RPMI8226 (cell line): ENCODE measurements at places on chromosomes 12 and 14.
A peak's percentile ranks its signal among the peaks of the same experiment; 100 is the strongest.

DNA sequence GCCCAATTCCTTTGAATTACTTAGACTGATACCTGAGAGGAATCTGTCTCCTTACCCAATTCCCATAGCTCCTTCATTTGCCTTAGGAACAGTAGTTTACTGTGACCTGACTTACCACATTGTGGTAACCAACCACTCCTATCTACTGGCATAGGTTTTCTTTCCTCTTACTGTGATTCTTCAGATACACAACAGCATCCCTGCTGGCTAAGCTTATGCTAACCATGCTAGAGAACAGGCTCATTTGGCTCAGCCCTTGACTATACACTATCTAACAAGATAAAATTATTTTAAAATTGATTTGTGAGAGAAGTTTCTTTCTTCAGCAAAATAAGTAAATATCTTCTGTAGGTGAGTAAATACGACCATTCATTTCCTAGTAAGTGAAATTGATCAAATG, 320.4 kb upstream of the DDHD1 start:
- DNase-seq, result no peak

- DNase-seq, result no peak
Measured at GRCh38 chr12:68967046-68967445, 34.1 kb upstream of the CPM start.

GRCh38 chr12:26135010-26135420, 10.2 kb upstream of the BHLHE41 start:
- peak; percentile 51 for DNase-seq

DNA sequence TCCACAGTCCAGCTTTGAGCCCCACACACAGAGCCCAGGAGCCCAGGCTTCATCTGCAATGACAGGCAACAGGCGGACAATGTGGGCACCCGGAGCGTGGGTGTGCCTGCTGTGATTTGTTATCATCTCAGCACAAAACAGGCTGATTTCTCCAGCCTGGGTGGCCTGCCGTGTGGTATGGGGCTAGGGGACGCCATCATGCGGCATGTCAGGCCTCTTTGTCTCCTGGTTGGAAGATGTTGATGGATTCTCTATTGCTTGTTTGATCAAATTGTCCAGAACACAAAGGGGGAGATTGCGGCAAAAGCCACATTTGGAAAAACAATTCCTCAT, 147.1 kb downstream of the KIF26A start:
- no peak for DNase-seq

GRCh38 chr14:75647640-75648039, 13.0 kb downstream of the ERG28 start:
- no peak for DNase-seq

DNA sequence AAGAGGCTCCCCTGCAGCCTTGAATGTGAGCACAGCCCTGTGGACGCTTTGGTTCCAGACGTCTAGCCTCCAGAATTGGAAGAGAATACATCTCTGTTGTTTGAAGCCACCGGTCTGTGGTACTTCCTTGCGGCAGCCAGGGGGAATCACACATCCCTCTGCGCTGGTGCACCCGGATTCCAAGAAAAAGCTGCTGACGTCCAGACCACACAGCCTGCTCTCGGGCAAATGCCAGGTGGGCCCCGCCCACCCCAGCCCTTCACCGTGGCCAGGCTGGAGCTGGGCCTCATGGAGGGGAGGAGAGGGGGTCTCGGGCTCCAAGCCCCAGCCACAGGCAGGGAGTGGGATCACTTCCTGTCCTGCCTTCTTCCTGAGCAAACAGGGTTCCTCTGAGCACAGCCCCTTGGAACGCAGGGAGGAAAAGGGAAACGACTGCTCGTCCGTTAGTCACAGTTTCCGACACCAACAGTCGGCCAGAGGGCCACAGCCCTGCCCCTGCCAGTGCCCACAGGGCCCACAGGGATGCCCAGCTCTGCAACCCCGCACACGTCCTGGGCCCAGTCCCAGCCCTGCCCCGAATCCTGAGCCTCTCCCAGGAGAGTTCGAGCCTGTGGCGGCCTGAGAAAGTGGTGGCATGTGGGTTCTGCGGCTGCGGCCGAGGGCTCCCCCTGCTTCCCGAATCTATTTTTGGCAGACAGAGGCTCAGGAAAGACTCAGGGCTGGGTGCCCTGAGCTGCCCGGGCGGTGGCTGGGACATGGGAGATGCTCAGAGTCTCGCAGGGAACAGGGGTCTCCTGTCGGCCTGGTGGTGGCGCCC, 85.3 kb downstream of the RFLNA start:
- no peak for DNase-seq

- no peak for DNase-seq
Measured at GRCh38 chr12:62597253-62597652, 130.6 kb downstream of the MON2 start.

DNA sequence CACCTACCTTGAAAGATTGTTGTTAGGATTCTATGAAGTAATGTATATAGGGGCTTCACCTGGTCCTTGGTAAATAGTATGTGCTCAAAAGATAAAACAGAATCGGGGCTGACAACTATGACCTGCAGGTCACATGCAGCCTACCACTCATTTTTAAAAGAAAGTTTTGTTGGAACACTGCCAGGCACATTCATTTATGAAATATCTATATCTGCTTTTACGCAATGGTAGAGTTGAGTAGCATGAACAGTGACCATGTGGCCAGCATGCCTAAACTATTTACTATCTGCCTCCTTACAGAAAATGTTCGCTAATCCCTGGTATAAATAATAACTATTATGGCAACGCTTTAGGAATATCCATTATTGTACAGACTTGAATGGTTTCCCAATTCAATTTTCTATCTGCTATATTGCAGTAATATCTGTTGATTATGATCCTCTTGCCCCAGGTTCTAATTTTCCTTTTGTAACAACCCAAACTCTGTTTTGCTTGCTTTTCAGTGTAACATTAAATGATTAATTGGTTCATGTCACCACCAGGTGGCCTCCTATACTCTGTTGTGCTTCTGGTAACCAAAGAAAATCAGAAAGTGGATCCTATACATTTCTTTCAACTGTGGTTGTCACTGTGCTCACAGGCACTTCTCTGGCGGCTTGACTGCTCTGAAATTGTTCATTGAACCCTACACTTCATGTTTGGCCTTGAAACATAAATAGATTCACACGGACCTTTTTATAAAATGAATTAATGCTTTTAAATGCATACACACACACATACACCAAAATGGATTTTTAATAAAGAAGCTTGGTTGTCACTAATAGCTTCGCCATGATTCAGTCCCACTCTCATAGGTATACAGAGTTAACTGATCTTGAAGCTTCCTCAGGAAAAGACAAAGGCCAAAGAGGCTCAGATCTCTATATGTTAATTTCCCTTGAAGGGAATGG, 227.7 kb upstream of the NPAS3 start:
- peak; percentile 56 for DNase-seq

DNA sequence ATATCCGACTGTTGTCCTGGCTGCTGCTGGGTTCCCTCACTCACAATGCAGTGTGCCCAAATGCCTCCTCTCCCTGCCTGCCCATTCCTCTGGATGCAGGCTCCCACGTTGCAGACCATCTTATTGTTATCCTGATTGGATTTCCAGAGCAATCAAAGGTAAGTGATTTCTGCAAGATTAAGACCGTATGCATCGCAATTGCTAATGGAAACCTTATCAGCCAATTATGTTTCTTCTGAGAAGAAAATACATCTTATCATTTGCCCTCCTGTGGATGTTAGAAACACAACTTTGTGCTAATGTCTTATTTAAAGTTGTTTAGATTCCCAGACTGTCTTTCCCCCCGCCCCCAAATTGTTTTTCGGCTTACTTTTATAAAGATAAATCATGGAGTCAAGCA, 98.1 kb downstream of the PRIMA1 start:
- DNase-seq, result no peak

GRCh38 chr12:1318327-1319031, 275.9 kb downstream of the FBXL14 start:
- no peak for DNase-seq

GRCh38 chr12:44519931-44520330, 356.2 kb downstream of the NELL2 start:
- DNase-seq, result no peak
